ENCODE measurements at places on chromosomes 6 and 20.

DNA sequence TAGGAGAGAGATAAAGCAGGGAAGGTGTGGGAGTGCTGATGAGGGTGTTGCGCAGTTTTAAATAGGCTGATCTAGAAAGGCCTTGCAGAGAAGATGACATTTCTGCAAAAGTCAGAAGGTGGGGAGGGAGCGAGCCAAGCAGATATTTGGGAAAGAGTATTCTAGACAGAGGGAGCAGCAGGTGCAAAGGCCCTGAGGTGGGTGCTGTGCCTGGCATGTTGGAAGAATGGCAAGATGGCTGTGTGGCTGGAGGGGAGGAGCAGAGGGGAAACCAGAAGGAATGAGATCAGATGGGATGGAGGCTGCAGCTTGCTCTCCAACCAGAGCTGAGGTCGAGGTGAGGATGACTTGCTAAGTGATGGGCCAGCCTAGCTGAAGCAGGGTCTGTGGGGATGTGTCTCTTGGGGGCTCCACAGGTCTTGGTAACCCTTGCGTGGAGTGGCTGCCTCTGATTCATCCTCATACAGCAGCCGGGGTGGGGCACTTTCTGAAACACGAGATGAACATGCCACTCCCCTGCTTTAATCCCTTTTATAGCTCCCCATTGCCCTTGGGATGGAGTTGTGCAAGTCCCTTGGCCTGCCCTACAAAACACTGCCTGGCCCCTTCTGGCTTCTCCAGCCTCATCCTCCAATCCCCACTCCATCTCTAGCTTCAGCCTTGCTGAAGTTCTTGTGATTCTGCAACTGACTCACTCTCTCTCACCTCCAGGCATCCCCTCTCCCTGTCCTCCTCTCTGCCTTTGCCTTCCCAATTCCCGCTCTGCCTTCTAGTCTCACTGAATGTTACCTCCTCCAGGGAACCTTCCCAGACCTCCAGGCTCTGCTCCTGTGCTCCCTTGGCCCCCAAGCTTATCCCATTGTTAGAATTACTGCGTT is 94.1 kb downstream of the CDH22 start:
- no peak for DNase-seq
- peaks cover 13% of the 10 kb centered on the region for H3K4me1 ChIP-seq
- no peaks in the 10 kb centered on the region for H3K36me3 ChIP-seq
- H3K27ac ChIP-seq, result no peak overlapping the region
- H3K27me3 ChIP-seq, result peaks cover 24% of the 10 kb centered on the region

- no peak overlapping the region for H3K27ac ChIP-seq
- DNase-seq, result no peak
- H3K27me3 ChIP-seq, result no peaks in the 10 kb centered on the region
- H3K4me1 ChIP-seq, result no peaks in the 10 kb centered on the region
- H3K4me3 ChIP-seq, result no peak overlapping the region
- H3K36me3 ChIP-seq, result peaks cover 2% of the 10 kb centered on the region
These were observed 38.7 kb downstream of the DUSP22 start for GRCh38 chr6:330948-331347.

DNA sequence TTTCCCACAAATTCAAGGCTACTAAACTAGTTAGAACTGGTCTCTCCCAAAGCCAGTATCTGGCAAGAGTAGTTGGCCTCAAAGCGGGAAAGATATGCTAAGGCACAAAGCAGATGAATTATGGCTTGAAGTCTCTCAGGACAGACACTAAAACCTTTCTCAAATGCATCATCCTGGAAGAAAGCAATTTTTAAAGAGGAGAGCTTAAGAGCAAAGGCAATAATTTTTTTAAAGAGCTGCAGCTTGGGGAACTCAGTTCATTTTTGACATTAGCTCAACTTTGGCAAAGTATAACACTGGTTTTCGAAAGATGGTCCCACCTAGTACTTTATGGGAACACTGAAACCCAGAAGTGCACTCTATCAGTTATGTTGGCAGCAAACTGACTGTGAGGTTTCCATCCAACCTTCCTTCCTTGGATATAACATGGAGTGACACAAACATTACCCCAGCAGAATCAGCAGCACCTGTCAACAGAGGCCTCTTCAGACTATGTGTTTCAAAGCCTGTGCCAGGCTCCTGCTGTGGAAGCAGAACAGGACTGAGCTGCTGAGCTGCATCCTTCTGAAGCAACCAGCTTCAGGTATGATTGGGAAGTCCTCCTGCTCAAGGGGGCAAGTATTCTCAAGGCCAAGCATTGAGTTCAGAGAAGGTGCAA is 852.3 kb upstream of the HS3ST5 start:
- H3K4me1 ChIP-seq, result no peaks in the 10 kb centered on the region
- no peak for DNase-seq
- H3K36me3 ChIP-seq, result no peaks in the 10 kb centered on the region
- H3K27ac ChIP-seq, result no peak overlapping the region
- H3K4me3 ChIP-seq, result no peak overlapping the region
- no peaks in the 10 kb centered on the region for H3K27me3 ChIP-seq

- DNase-seq, result no peak
- peaks cover 6% of the 10 kb centered on the region for H3K4me1 ChIP-seq
- H3K36me3 ChIP-seq, result peaks cover 26% of the 10 kb centered on the region
- H3K27me3 ChIP-seq, result no peaks in the 10 kb centered on the region
- no peak overlapping the region for H3K4me3 ChIP-seq
These were observed 73.8 kb upstream of the MPC1 start for GRCh38 chr6:166456395-166457156.

DNA sequence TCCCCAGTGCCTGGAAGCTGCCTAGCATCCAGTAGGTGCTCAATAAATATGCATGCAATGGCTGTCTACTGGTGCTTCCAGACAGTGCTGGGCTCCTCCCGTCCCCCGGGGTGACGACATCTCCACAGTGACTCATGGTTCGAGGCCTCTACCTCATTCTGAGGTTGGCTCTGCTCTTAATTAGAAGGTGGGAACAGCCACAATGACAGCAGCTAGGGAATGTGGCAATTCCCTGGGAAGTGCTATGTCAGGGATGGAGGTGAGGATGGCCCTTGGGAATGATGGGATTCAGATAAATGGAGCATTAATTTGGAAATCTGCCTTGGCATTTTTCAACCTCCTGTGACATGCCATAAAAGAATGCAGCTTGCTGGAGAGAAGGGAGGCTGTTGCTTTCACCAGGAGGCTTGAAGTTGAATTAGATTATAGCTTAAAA is 43.5 kb upstream of the NFATC2 start:
- peak overlapping the region; percentile 57 for H3K27ac ChIP-seq
- H3K4me1 ChIP-seq, result peaks cover 8% of the 10 kb centered on the region
- no peaks in the 10 kb centered on the region for H3K27me3 ChIP-seq
- DNase-seq, result no peak
- H3K4me3 ChIP-seq, result no peak overlapping the region

DNA sequence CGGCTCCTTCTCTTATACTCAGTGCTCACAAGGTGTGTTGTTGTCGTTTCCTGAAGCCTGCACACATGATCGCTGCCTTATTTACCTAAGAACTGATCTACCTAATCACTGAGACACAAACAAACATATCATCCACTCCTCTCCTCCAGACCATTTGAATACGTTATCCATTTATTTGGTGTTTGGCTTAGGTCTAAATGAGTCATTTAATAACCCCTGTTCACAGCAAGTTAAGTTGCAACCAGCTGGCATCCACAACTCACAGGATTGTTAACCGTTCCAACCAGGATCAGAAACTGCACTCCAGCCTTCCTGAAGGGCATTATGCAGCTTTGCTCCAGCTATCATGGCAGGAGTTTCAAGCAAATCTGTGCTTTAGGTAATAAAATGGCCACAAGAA is 511.1 kb upstream of the MAP3K7 start:
- DNase-seq, result no peak
- H3K36me3 ChIP-seq, result no peaks in the 10 kb centered on the region
- H3K27ac ChIP-seq, result no peak overlapping the region
- no peak overlapping the region for H3K4me3 ChIP-seq
- H3K4me1 ChIP-seq, result peaks cover 17% of the 10 kb centered on the region

DNA sequence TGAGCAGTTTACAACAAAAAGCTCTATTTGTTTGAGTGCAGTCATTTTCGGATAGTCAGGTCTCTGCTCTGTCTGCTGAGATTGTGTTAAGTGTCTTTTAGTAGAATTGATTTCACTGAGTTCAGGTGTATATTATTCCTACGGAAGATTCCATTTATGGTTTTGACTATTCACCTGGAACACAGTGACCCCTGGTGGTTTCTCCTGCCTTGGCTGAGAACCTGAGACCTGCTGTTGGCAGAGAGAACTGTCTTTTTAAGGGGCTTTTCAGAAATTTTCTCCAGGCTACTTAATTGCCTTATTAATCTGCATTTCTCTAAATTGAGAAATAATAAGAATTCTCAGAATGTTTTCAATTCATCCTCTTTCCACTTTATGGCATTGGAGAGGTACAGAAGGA is 508.0 kb downstream of the TBC1D32 start:
- no peak overlapping the region for H3K27ac ChIP-seq
- H3K27me3 ChIP-seq, result peaks cover 8% of the 10 kb centered on the region
- H3K36me3 ChIP-seq, result no peaks in the 10 kb centered on the region
- H3K4me1 ChIP-seq, result no peaks in the 10 kb centered on the region
- no peak for DNase-seq

DNA sequence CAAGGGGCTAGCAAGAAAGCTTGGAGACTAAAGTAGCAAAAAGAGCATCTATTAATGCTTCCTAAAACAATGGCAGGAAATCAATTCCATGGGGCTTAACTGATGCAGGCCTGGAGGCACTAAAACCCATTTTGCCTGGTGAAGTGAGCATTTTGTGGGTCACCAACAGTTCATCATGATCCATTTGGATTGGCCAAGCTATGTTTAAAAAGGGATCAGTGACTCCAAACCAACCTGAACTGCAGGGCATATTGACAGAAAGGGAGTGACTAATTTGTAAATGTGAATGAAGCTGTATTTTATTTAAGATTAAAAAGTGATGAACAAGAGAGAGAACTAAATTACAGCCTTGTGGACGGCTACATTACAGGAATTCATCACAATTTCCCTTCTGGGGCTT is 132.0 kb downstream of the PCSK2 start:
- peaks cover 7% of the 10 kb centered on the region for H3K27me3 ChIP-seq
- H3K4me1 ChIP-seq, result no peaks in the 10 kb centered on the region

- no peak overlapping the region for H3K27ac ChIP-seq
- H3K4me1 ChIP-seq, result no peaks in the 10 kb centered on the region
- H3K36me3 ChIP-seq, result no peaks in the 10 kb centered on the region
- no peaks in the 10 kb centered on the region for H3K27me3 ChIP-seq
- no peak overlapping the region for H3K4me3 ChIP-seq
These were observed 27.6 kb upstream of the RBL1 start for GRCh38 chr20:37123441-37123840.

- DNase-seq, result no peak
- no peak overlapping the region for H3K27ac ChIP-seq
- H3K27me3 ChIP-seq, result peaks cover 3% of the 10 kb centered on the region
These were observed 117.5 kb downstream of the SCML4 start for GRCh38 chr6:107706516-107707115.

- peaks cover 2% of the 10 kb centered on the region for H3K36me3 ChIP-seq
- no peak overlapping the region for H3K4me3 ChIP-seq
- no peaks in the 10 kb centered on the region for H3K27me3 ChIP-seq
- DNase-seq, result no peak
These were observed 152.1 kb upstream of the SMLR1 start for GRCh38 chr6:130675072-130675471.

- H3K4me1 ChIP-seq, result peaks cover 12% of the 10 kb centered on the region
- H3K27ac ChIP-seq, result no peak overlapping the region
- H3K4me3 ChIP-seq, result no peak overlapping the region
These were observed 20.5 kb upstream of the TMEM181 start for GRCh38 chr6:158539413-158539812.

DNA sequence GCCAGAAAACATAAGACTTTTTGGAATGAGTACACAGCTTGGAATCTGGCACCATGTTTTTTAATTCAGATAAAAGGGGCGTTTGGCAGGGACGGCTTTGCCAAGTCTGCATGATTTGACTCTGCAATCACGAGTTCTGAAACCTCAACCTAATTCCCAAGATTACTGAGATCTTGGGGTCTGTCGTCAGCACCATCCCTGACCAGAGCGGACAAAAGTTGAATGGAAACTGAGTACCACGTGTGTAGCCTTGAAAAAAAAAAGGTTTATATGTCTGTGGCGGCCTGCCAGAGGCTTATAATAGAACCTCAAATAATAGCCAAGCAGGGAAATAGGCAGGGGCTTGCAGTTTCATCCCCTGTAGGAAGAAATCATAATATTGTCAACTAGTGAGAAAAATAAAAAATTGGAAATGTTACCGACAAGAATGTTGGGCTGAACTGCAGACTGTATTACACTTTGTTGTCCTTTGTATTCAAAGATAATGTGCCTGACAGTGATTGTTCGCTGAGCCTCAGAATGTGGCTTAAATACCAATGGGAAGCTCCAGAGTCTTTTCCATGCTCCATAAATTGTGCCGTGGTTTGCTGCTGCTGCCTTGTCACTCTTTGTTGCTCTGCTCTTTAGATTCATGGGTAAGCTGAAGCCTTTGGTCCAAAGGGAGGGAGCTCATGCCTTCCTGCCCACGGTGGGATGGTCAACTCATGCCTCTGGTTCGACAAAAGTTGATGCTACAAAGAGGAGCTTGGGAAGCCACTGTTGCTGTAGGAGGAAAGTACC is 118.8 kb upstream of the ARID1B start:
- no peak overlapping the region for H3K4me3 ChIP-seq
- no peak for DNase-seq
- peak overlapping the region; percentile 14 for H3K27ac ChIP-seq
- peaks cover 2% of the 10 kb centered on the region for H3K36me3 ChIP-seq
- peaks cover 7% of the 10 kb centered on the region for H3K27me3 ChIP-seq

GRCh38 chr20:38673725-38674091 is 50.6 kb upstream of the SLC32A1 start:
- H3K36me3 ChIP-seq, result no peaks in the 10 kb centered on the region
- peaks cover 11% of the 10 kb centered on the region for H3K4me1 ChIP-seq
- H3K4me3 ChIP-seq, result peak overlapping the region; percentile 81
- peaks cover 45% of the 10 kb centered on the region for H3K27me3 ChIP-seq
- DNase-seq, result no peak

DNA sequence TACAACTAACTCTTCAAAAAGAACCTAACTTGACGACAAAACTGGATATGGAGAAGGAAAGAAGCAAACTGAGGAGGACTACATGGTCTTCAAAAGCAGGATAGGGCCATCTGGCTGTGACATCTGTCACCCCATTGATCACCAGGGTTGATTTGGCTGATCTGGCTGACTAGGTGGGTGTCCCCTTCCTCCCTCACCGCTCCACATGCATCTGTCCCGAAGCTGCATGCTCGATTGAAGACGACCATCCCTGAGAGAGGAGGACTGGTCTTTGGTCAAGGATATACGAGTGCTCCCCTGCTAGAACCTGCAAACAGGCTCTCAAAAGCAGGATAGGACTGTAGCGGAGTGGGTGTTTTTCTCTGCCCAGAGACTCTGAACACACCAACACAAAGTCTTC is 21.7 kb downstream of the CPNE1 start:
- no peak overlapping the region for H3K27ac ChIP-seq
- no peak overlapping the region for H3K4me3 ChIP-seq
- no peak for DNase-seq
- H3K27me3 ChIP-seq, result no peaks in the 10 kb centered on the region
- peaks cover 6% of the 10 kb centered on the region for H3K4me1 ChIP-seq

Data from chondrocyte (in vitro differentiated cells).